Activated naive CD4-positive, alpha-beta T cell treated with anti-CD3 and anti-CD28 coated beads, Interleukin-2, amount 50 U/mL, for 72 hours (primary cell): ENCODE measurements at places on chromosomes 6 and 20. TPM values are rescaled to one million over a fixed set of nuclear protein-coding genes. Genes with fewer than 3 reads are reported as not detected.
A peak's percentile ranks its signal among the peaks of the same experiment; 100 is the strongest.

DNA sequence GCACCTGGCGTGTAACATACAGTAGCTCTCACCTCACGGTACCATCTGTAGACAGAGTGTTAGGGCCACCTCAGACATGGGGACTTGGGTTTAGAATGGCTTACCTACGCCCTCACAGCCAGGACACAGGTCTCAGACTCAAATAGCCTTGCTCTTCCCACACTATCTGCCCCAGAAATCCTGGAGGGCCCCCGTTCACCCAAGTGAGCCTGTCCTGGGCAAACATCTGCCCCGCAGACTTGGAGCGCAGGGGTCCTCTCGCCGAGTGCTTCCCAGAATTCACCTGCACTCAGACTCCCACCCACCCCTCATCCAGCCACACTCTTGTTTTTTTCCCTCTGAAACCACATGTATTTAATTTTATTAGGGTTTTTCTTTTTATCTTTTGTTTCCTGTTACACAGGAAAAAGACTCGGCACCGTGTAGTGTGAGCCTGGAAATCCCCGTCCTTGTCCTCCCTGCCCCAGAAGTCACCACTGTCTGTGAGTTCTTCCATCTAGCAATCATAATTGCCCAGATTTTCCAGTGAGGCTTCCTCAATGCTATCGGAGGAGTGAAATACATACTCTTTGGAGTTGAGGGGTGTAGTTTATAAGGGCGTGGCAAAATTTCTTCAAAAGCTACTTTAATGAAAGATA is 17.1 kb upstream of the MAP1LC3A start:
- no peak for DNase-seq

The PXMP4 gene
- 12.5 TPM for total RNA-seq

The ADGRG6 gene
- 1.0 TPM for total RNA-seq

GRCh38 chr20:15561707-15562404 is 1011.4 kb downstream of the KIF16B start:
- DNase-seq, result no peak

DNA sequence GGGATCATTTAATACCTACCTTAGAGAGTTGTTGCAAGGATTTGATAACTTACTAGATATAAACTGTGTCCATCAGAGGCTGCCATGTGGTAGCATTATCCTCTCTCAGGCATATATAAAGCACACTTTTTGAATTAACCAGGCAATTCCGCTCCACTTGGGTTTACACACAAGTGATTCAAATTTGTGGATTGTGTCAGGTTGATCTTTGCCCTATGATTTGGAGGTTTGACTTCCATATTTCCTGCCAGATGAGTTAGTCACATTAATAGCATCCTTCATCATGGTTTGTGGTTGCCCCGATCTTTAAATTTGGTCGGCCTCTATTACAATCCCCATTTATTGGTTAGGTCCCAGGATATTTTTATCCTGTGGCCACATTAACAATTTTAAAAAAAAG is 44.8 kb upstream of the CTAGE9 start:
- no peak for DNase-seq

The MRPL2 gene
- total RNA-seq, result 99.8 TPM

- peak; percentile 64 for DNase-seq
Observed at GRCh38 chr20:50478162-50478990, 31.8 kb upstream of the PTPN1 start.

DNA sequence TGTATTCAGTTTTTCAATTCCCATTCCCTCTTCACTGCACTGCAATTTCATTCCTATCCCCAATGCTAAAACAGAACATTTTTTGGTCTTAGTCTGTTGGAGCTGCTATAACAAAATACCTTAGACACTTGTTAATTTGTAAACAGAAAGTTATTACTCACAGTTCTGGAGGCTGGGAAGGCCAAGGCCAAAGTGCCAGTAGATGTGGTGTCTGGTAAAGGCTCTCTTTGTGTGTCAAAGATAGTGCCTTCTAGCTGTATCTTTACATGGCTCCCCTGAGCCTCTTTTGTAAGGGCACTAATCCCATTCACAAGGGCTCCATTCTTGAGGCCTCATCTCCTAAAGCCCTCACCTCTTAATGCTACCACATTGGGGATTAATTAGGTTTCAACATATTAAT is 40.0 kb downstream of the PHIP start:
- DNase-seq, result no peak

The TAAR8 gene
- total RNA-seq, result not detected

- no peak for DNase-seq
Observed at GRCh38 chr6:14092838-14093789, 24.5 kb upstream of the CD83 start.

GRCh38 chr6:52976149-52976548 is 18.9 kb downstream of the GSTA4 start:
- no peak for DNase-seq

GRCh38 chr6:49001856-49002541 is 461.1 kb downstream of the MMUT start:
- no peak for DNase-seq

DNA sequence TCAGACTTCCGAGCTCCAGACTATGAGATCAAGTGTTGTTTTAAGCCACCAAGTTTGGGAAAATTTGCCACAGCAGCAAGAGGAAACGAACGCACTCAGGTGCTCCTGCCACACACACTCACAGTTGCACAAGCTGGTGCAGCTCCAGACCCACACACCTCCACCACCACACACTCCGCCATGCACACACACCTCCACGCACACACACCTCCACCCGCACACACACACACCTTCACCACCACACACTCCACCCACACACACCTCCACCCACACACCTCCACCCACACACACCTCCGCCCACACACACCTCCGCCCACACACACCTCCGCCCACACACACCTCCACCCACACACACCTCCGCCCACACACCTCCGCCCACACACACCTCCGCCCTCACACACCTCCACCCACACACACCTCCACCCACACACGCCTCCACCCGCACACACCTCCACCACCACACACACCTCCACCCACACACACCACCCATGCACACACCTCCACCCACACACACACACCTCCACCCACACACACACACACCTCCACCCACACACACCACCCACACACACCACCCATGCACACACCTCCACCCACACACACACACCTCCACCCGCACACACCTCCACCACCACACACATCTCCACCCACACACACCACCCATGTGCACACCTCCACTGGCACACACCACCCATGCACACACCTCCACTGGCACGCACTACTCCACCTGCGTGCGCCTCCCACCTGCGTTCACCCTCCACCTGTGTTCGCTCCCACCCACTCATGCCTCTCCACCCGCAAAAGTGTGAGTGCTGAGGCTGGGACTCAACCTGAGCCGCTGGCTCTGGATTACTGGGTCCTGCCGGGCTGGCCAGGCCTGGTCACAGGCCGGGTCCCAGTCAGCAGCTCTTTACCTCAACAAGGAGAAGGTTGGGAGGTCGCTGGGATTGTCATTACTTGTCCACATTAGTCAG is 175.6 kb downstream of the BMP7 start:
- no peak for DNase-seq

The HLA-DQB1 gene
- total RNA-seq, result 34.7 TPM

- DNase-seq, result no peak
Observed at GRCh38 chr20:17810847-17811627, 111.3 kb downstream of the BANF2 start.

The C6orf141 gene
- total RNA-seq, result not detected

DNA sequence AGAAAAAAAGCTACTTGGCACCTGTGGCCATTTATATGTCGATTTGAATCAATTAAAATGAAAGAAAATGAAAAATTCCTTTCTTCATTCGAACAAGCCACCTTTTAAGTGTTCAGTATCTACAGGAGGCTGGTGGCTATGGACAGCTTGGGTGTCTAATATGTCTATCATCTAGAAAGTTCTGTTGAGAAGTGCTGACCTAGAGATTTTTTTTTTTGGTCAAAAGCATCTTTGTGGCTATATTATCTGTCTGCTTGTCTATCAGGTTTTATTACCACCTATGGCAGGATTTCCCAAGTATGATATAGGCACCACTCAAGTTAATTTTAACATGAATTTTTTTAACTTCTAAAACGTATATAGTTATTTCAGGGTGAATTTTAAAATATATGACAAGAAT is 250.8 kb downstream of the TSHZ2 start:
- DNase-seq, result no peak

GRCh38 chr20:14918281-14918680 is 580.9 kb upstream of the FLRT3 start:
- no peak for DNase-seq

The SLCO4A1 gene
- total RNA-seq, result 39.3 TPM

DNA sequence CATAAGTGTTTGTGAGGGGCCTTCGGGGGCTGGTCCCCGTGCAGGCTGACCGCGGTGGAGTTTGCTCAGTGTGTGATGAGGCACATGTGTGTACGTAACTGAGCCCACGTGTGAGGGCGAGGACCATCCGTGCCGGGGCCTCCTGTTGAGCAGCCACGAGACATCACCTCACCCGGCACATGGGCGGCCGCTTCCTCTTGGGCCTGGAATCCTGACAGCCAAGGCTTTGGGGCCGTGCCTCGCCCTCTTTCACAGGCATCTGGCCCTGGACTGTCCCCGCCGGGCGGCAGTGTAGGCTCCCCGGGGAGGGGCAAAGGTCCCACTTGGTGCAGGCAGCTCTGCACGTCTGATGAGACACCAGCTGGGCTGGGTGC is 202.3 kb downstream of the DLL1 start:
- DNase-seq, result peak; percentile 56

GRCh38 chr20:45365444-45365970 is 2.6 kb downstream of the SYS1 start:
- DNase-seq, result no peak

GRCh38 chr6:25898289-25898977 is 24.4 kb upstream of the SLC17A3 start:
- no peak for DNase-seq

The TMEM74B gene
- 8.3 TPM for total RNA-seq

DNA sequence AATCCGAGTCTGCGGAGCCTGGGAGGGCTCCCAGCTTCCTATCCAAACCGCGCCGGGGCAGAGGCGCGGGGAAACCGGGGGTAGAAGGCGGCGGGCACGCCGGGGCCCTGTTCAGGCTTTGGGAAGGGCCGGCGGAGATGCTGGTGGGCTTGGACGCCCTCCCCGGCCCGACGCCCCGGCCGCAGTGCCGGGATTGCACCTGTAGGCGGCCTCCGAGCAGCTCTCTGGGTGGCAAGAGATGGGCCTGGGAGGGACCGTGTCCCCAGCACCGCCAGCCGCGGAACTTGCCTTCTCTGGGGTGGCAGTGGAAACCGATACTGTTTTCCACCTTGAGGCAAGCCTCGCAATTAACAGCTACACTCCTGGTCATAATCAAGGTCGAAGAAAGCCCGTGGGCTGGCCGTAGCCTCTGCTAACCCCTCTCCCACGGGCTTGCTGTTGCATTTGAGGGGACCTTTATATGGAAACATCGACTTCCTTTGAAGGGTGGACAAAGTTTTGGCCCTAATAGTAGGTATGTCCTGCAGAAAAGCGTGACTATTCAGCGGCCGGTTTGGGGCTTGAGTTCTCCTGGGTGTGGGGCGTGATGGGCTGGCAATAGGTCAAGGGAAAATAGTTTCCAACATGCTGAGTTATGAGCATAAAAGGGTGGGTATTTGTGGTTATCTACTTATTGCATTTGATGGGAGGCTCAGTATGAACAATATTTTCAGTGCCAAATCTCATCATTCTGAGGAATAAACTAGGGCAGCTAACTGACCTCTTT is 1.1 kb upstream of the JAG1 start:
- DNase-seq, result no peak

- no peak for DNase-seq
Observed at GRCh38 chr6:21455071-21455470, 138.5 kb upstream of the SOX4 start.

The OR2J3 gene
- total RNA-seq, result not detected

The PPDPF gene
- 60.7 TPM for total RNA-seq

- DNase-seq, result no peak
Observed at GRCh38 chr6:154537511-154538325, 27.2 kb upstream of the CNKSR3 start.

The BRPF3 gene
- 17.7 TPM for total RNA-seq

- no peak for DNase-seq
Observed at GRCh38 chr6:3017304-3017703, 17.6 kb downstream of the NQO2 start.

The JAG1 gene
- total RNA-seq, result 0.11 TPM

The SRMS gene
- total RNA-seq, result not detected

DNA sequence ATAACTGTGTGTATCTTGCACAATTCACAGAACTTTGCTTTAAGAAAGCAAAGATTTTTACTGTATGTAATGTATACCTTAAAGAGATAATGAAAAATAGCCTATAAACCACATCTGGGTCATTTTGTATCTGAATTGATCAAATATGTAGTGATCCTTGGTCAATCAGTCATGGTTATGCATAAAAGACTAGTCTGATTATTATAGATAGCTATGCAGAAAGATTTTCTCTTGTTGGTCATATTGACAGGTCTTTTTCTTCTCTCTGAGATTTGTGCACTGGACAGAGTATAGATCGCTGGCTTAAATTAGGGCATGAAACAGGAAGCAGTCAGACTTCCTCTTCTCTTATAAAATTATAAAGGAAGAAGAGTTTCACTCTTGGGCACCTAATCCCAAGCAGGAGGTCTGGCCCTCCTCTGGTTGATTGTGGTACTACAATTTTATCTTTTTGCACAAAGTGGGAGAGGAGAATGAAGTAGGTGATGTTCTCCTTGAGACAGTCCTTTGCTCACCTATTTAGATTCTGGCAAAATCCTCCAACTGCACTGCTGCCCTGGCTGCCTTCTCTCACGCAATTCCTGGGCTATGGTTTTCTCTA is 380.9 kb upstream of the RGS17 start:
- DNase-seq, result peak; percentile 18

DNA sequence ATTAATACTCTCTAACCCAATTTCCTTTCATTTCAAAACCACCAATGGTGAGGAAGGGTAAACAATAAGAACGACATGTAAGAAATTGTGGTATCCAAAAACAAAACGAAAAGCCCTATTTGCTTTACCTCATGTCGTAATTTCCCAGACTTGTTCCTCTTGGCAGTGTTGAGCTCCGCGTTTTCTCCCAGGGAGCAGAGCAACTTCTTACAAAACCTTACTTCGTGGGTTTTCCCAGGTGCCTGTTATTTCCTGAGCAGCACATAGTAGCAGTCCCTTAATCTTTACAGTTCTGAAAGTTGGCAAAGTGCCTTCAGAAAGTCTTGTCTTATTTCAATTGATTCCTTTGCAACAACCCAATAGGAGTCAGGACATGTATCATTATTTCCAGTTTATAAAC is 207.9 kb upstream of the MARCKS start:
- DNase-seq, result no peak

The EYA2 gene
- total RNA-seq, result not detected

The CST2 gene
- not detected for total RNA-seq

GRCh38 chr6:44554861-44555260 is 167.4 kb downstream of the CDC5L start:
- DNase-seq, result no peak

The RIPOR2 gene
- total RNA-seq, result 63.9 TPM

The ZNFX1 gene
- 36.6 TPM for total RNA-seq
